ENCODE measurements at places on chromosomes 1 and 21.

GRCh38 chr1:27176323-27176722, 21.4 kb upstream of the SLC9A1 start:
- no peaks in the 10 kb centered on the region for H3K4me1 ChIP-seq
- H3K27me3 ChIP-seq = no peaks in the 10 kb centered on the region
- no peak overlapping the region for H3K4me3 ChIP-seq
- no peaks in the 10 kb centered on the region for H3K36me3 ChIP-seq
- DNase-seq = no peak

GRCh38 chr1:11071463-11072215, 11.8 kb upstream of the SRM start:
- H3K4me3 ChIP-seq = no peak overlapping the region
- H3K27ac ChIP-seq = no peak overlapping the region
- no peaks in the 10 kb centered on the region for H3K4me1 ChIP-seq
- DNase-seq = peak; percentile 21

- no peaks in the 10 kb centered on the region for H3K36me3 ChIP-seq
- no peak for DNase-seq
- no peaks in the 10 kb centered on the region for H3K27me3 ChIP-seq
- no peaks in the 10 kb centered on the region for H3K4me1 ChIP-seq
Observed at GRCh38 chr21:15999741-16000140, 270.0 kb downstream of the USP25 start.

DNA sequence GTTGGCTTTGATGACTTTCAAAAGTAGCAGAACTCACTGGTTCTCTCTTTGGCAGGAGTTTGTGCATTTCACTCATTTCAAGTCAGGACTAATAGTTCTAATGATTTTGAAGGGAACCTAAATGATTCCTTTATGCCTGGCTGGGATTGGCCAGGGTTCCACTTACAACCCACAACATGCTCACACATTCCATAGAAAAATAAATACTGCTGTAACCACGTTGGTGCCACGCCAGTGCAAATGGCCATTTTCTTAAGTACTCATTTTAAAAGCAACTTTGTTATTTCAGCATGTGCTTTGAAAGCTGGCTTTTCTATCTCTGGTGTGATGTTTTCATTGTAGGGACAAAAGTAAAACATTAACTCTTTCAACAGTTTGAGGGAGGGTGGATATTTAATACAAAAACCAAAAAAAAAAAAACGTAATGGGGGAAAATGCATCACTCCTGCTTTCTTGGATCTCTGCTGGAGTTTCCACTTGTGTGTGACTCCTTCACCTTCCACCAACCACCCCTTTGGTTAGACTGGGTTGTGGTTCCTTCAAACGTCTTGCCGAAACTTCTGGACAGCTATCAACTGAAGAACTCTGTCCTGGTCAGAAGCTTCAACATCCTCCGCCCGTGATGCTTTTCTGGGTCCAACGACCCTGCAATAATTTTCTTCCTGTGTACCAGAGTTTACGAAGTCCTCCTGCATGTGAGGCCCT, 300.4 kb upstream of the RUNX1 start:
- H3K36me3 ChIP-seq = no peaks in the 10 kb centered on the region
- H3K4me3 ChIP-seq = no peak overlapping the region
- no peak for DNase-seq
- H3K27ac ChIP-seq = no peak overlapping the region
- no peaks in the 10 kb centered on the region for H3K27me3 ChIP-seq

DNA sequence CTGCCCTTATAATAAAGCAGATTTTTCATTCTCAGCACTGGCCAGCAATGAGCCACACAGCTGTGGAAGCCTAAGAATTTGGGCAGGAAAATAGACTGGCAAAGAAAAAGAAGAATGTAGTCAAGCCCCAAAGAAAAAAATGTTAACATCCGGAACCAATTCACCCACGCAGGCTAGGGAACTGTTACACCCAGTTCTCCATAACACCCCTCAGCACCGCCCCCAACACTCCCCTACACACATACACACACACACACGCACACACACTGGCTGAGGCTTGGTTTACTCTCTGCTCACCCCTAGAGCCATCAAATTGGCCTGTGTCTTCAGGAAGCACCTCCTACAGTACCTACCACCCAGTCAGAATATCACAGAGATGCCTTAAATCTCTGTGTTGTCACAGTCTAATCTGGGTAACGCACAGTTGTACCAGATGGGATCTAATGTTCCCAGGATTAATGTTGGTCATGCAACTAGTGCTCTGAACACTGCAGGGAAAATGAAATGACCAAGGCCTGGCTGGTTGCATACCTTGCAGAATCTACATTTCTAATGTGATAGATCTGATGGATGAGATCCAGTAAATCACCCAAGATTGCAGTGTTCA, 14.5 kb downstream of the TBX15 start:
- H3K27me3 ChIP-seq = no peaks in the 10 kb centered on the region
- H3K4me1 ChIP-seq = peaks cover 55% of the 10 kb centered on the region
- H3K4me3 ChIP-seq = no peak overlapping the region

- no peaks in the 10 kb centered on the region for H3K4me1 ChIP-seq
- no peaks in the 10 kb centered on the region for H3K27me3 ChIP-seq
- H3K4me3 ChIP-seq = no peak overlapping the region
- no peak overlapping the region for H3K27ac ChIP-seq
- H3K36me3 ChIP-seq = no peaks in the 10 kb centered on the region
- DNase-seq = no peak
Observed at GRCh38 chr1:38186566-38186965, 140.0 kb upstream of the POU3F1 start.

GRCh38 chr21:25757531-25757930, 22.8 kb downstream of the GABPA start:
- H3K4me1 ChIP-seq = no peaks in the 10 kb centered on the region
- peaks cover 18% of the 10 kb centered on the region for H3K36me3 ChIP-seq
- DNase-seq = no peak
- no peaks in the 10 kb centered on the region for H3K27me3 ChIP-seq
- H3K4me3 ChIP-seq = no peak overlapping the region

GRCh38 chr1:37862330-37862729, 2.9 kb upstream of the MTF1 start:
- H3K36me3 ChIP-seq = peaks cover 62% of the 10 kb centered on the region
- DNase-seq = no peak
- H3K4me1 ChIP-seq = peaks cover 25% of the 10 kb centered on the region
- no peak overlapping the region for H3K4me3 ChIP-seq

- no peak for DNase-seq
- H3K27ac ChIP-seq = no peak overlapping the region
Observed at GRCh38 chr1:30812076-30812475, 54.5 kb upstream of the LAPTM5 start.

GRCh38 chr1:59075021-59075420, 221.9 kb upstream of the FGGY start:
- DNase-seq = no peak
- H3K4me3 ChIP-seq = no peak overlapping the region
- H3K27me3 ChIP-seq = no peaks in the 10 kb centered on the region
- H3K36me3 ChIP-seq = no peaks in the 10 kb centered on the region
- H3K27ac ChIP-seq = no peak overlapping the region
- H3K4me1 ChIP-seq = no peaks in the 10 kb centered on the region

- peaks cover 21% of the 10 kb centered on the region for H3K4me1 ChIP-seq
- H3K4me3 ChIP-seq = no peak overlapping the region
- H3K27ac ChIP-seq = no peak overlapping the region
- H3K36me3 ChIP-seq = no peaks in the 10 kb centered on the region
Observed at GRCh38 chr1:48084826-48085225, 87.6 kb upstream of the TRABD2B start.

DNA sequence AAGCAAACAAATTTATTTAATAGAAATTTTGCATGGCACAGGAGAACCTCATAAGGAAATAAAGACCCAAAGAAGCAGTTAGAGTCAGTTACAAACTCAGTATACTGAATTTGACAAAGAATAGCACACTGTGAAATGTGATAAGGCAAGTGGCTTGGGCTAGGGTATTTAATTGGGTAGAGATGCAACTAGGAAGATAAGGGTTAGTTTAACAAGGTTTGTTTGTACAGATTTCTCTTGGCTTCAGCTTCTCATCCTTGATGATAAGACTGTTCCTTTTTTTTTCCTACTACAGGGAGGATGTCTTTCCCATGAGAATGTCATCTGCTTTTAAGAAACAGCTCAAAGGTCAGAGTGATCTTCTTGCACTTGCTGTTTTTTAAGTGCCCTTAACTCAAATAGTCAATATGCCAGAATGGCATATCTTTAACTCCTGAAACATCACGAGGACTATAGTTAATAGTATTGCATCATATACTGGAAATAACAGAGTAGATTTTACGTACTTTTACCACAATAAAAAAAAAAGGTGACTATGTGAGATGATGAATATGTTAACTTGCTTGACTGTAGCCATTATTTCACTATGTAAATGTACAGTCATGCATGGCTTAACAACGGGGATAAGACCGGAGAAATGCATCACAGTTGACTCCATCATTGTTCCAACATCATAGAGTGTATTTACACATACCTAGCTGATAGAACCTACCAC, 9.2 kb upstream of the TRAF3IP3 start:
- H3K27ac ChIP-seq = no peak overlapping the region
- no peak for DNase-seq
- H3K36me3 ChIP-seq = no peaks in the 10 kb centered on the region
- H3K27me3 ChIP-seq = no peaks in the 10 kb centered on the region
- no peak overlapping the region for H3K4me3 ChIP-seq

DNA sequence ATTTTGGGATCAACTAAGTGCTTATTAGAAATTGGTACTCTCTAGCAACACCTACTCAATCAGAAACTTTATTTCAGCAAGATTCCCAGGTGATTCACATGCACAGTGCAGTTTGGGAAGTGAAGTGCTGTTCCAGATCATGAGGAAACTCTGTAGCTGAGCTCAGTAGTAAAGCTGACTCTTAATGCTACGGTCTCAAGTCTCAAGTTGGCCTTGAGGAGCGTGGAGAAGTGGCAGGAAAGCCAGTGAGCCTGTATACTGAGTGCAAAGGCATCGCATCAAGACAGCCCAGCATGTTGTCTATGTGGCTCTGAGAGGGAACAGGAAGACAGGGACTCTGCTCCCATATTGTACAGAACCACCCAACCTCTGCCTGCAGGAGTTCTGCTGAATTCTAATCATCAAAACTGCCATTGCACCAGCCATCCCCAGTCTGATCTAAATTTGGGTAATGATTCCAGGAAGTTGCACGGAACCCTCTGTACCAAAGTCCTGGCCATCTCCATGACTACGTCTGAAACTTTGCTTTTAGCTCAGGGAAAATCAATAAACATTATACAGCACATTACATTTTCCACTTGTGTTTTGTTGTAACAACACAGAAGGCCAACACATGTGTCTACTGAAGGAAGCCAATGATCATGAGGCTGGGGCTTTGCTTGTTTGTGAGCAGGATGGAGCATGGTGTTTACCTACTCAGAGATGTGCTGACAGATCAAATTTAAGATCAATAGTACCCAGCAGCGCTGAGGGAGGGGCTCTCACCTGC, 105.1 kb upstream of the TLR5 start:
- no peak for DNase-seq
- no peaks in the 10 kb centered on the region for H3K27me3 ChIP-seq
- no peak overlapping the region for H3K4me3 ChIP-seq
- no peaks in the 10 kb centered on the region for H3K4me1 ChIP-seq
- no peak overlapping the region for H3K27ac ChIP-seq

DNA sequence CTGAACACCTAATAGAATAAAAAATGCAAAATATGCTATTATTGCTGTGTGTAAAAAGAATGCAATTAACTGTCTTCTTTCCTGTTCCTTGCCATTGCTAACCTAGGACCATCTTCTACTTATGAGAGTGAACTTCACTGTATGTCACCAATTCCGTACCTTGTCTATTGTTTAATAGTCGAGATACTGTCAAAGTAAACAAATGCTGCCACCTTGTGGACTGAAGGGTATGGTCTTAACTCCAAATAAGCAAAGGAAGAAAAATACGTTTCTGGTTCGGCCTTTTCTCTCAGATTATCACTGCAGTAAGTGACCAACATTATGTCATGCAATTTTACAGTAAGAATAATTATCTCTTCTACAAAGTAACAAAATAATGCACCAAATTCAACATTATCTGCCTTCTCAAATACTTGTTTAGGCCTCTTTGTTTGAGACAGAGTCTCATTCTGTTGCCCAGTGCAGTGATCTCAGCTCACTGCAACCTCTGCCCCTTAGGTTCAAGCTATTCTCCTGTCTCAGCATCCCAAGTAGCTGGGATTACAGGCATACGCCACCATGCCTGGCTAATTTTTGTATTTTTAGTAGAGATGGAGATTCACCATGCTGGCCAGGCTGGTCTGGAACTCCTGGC, 133.4 kb downstream of the COP1 start:
- no peaks in the 10 kb centered on the region for H3K27me3 ChIP-seq
- H3K4me3 ChIP-seq = no peak overlapping the region
- no peak overlapping the region for H3K27ac ChIP-seq
- no peaks in the 10 kb centered on the region for H3K4me1 ChIP-seq

- H3K36me3 ChIP-seq = no peaks in the 10 kb centered on the region
- H3K27me3 ChIP-seq = no peaks in the 10 kb centered on the region
- DNase-seq = no peak
- H3K27ac ChIP-seq = no peak overlapping the region
- no peaks in the 10 kb centered on the region for H3K4me1 ChIP-seq
Observed at GRCh38 chr1:81330521-81330920, 470.2 kb upstream of the ADGRL2 start.

DNA sequence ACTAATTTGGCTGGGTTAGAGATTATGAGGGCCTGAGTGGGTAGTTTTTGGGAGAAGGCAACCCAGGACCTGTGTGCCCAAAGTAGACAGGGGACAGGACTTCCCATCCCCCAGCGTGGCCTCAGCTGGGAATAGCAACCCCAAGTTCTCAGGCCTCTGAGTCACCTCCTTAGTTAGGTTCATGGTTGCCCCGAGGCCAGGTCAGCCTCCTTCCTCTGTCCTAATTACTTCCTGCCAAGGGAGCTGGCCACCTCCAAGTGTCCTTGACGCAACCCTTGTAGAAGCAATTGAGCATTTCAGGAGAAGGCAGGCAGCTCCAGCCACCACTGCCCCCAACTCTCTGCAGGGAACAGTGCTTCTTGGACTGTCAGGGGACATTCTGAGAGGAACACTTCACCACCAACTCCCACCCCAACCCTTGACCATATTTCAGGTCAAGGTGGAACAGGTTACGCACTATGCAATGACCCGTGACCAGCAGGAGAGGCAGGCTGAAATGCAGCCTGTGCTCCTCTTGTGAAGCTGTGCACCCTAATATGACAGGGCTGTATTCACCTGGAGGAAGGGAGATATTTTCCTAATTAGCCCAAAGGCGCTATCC, 5.1 kb upstream of the NT5C1A start:
- H3K36me3 ChIP-seq = no peaks in the 10 kb centered on the region
- DNase-seq = no peak
- no peak overlapping the region for H3K4me3 ChIP-seq
- H3K4me1 ChIP-seq = peaks cover 5% of the 10 kb centered on the region

- H3K27ac ChIP-seq = no peak overlapping the region
- no peak overlapping the region for H3K4me3 ChIP-seq
- no peaks in the 10 kb centered on the region for H3K36me3 ChIP-seq
- no peaks in the 10 kb centered on the region for H3K4me1 ChIP-seq
- DNase-seq = no peak
Observed at GRCh38 chr1:89604414-89604735, 28.5 kb upstream of the LRRC8C start.
